ENCODE measurements at places on chromosomes 11 and 22.

DNA sequence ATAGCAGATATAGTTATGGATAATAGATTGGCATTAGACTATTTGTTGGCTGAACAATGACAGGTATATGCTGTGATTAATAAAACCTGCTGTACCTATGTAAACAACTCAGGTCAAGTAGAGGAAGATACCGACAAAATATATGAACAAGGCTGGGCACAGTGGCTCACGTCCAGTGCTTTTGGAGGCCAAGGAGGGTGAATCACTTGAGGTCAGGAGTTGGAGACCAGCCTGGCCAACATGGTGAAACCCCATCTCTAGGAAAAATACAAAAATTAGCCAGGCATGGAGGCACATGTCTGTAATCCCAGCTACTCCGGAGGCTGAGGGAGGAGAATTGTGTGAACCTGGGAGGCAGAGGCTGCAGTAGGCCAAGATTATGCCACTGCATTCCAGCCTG lies 14.0 kb upstream of the CHKA start:
- DNase-seq: no peak

DNA sequence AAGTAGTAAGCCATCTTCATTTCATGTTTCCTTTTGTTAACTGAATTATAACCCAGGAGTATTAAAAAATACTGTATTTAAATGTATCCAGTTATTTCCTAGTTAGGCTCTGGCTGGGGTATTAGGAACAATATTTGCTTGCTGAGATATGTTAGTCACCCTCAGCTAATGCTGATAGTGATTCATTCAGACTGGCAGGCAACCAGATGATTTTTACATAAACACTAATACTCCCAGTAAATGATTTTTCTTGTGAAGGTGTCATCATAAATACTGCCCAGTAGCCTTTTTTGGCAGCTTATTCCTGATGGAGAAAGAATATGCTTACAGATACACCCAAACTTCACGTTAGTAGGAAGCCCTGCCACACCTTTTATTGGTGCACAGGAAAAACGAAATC lies 8.1 kb downstream of the YWHAH start:
- DNase-seq: no peak

DNA sequence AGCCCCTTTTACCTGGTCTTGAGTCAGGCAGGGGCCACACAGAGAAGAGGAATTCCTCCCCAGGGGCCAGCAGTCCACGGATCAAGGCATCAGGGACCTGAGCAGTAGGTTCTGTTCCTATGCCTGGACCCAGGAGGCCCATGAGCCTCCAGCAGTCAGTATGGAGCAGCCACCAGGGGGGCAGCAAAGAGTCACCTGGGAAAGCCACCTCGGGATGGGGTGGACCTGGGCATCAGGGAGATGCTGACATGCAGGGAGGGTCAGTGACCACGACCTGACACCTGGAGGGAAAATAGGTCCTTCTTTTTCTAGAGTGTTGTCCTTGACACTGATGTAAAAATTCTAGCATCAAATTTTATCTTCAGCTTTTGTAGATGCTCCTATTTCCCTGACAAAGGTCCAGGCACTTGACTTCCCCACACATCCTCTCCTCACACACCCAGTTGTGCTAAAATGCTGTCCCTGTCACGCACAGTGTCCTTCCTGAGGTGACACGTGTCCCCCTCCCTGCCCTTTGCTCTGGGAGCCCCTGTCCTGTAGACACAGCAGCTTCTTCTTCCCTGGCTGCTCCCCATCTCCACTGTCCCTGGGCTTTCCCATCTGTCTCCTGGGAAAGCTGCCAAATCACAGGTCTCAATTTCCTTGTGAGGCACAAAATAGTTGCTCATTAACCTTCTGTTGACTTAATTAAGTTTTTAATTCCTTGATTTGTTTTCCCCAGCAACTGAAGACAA lies 70.0 kb upstream of the IGLL5 start:
- DNase-seq: no peak

GRCh38 chr11:5986885-5987284 lies at the start of gene OR52L1:
Gene OR52L1 (minus strand): TSS chr11:5986985. CDS start chr11:5986930, 55 bp downstream.
- no peak for DNase-seq

DNA sequence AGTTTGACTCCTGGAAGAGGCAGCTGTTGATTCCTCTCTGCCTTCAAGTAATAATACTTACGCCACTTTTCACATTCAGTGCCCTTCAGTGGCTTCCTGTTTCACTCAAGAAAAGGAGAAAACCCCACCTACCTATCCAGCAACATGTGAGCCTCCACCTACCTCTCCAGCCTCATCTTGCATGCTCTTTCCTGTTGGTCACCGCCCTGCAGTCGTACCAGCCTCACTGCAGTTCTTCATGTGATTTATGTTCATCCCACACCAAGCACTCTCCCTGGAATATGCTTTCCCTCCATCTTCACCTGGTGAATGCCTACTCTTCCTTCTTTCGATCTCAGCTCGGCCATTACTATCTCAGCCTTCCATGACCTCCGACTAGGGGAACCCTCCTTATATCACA lies 21.8 kb upstream of the YWHAH start:
- DNase-seq: no peak

GRCh38 chr22:42959576-42960509 lies 55.1 kb downstream of the PACSIN2 start:
- no peak for DNase-seq

- no peak for DNase-seq
Measured at GRCh38 chr11:64313491-64314145, 3.7 kb downstream of the TRMT112 start.

GRCh38 chr11:87063982-87064381 lies 26.2 kb downstream of the TMEM135 start:
- DNase-seq: no peak

GRCh38 chr11:29780756-29781155 lies 236.1 kb downstream of the KCNA4 start:
- no peak for DNase-seq

DNA sequence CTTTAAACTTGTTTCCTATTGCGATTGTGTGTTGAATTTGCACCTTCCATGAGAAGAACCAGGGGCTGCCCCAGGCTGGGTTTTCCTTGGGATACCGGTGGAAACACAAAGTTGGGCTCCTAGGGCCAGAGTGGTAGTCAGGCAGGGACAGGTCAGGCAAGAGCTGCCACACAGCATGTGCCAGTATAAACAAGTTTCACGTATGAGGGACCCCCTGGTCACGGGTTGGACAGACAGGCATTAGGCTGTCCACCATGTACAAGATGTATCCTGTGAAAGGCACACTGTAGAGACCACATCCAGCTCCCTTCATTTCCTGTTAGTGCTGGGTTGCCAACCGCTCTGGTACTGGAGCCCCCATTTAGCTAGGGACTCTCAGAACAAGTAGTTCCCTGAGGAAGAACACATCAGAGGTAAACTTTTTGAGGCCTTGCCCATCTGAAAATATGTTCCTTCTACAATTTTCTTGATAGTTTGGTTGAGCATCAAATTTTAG lies 8.8 kb downstream of the UPB1 start:
- no peak for DNase-seq
